ENCODE measurements at places on chromosomes 16 and 17.

GRCh38 chr17:50844117-50844700 lies 8.8 kb downstream of the WFIKKN2 start:
- H3K27me3 ChIP-seq = no peaks in the 10 kb centered on the region
- H3K36me3 ChIP-seq = no peaks in the 10 kb centered on the region
- no peak overlapping the region for H3K4me3 ChIP-seq
- DNase-seq = no peak
- no peaks in the 10 kb centered on the region for H3K4me1 ChIP-seq

DNA sequence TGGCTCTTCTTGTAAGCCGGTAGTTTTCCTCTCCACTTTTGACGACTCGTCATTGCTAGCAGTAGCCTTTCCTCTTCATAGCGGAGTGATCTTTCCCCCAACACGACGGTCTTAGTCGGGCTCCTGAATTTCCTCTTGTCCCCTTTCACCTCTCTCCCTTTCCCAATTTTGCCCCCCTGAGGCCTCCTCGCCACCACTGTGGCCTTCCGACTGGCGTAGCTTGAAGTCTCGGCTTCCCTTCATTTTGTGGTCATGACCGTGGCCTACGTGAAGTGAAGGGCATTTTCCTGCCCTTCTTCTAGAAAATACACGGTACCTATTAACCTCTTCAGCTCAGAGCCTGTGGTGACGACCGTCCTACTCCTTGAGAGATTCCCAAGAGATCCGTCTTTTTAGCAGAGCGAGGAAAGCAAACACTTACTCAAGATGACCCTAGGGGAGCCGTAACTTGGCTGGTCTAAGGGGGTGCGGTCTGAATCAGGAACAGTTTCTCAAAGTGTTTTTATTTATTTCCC lies 787 bp downstream of the PRKAR1A start:
- H3K27me3 ChIP-seq = no peaks in the 10 kb centered on the region
- peaks cover 7% of the 10 kb centered on the region for H3K4me1 ChIP-seq
- H3K27ac ChIP-seq = peak overlapping the region; percentile 94
- peaks cover 33% of the 10 kb centered on the region for H3K36me3 ChIP-seq
- DNase-seq = peak; percentile 37
- H3K4me3 ChIP-seq = peak overlapping the region; percentile 81

GRCh38 chr17:32520737-32521404 lies 34.1 kb downstream of the CDK5R1 start:
- DNase-seq = no peak
- H3K27me3 ChIP-seq = no peaks in the 10 kb centered on the region
- 0 out of 3 replicates have a peak, but pooled peaks cover 3% of the 10 kb centered on the region for H3K4me1 ChIP-seq
- H3K36me3 ChIP-seq = no peaks in the 10 kb centered on the region
- no peak overlapping the region for H3K4me3 ChIP-seq

DNA sequence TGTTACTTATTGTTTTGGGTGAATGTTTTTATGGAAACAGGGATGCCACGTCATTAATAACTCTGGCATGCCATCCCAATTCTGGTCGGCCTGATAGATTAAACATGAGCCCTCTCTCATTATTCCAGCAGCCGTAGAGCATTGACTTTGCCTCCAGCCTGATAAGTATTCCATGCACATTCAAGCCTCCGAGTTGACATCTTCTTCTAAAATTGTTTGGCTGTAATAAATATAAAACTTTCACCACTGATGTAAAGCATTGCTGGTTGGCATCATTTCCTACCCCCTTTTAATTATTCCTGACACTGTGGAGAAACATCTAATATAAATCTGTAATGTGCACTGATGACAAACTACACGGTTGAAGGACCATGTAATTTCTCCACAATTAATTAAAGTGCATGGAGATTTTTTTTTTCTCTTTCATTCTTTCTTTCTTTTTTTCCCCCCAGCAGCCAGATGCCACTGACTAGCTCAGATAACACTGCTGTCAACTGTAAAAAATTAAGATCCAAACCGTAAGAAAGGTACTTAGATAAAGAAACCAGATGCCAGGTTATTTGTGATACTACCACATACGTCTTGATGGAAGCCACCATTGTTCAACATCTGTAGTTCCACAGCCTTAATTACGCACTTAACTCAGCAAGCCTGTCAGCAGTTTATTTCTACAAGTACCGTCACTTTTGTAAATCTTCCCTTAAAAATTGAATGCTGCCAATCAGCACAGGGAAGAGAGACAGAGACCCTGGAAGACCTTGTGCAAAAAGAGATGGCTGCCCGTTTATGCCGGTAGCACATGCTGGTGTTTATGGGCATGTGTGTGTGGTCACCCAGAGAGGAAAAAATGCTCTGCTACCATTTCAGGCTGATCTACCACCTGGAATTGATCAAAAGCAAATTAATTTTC lies 237.7 kb downstream of the IRX3 start:
- H3K27ac ChIP-seq = no peak overlapping the region
- no peaks in the 10 kb centered on the region for H3K4me1 ChIP-seq
- H3K27me3 ChIP-seq = no peaks in the 10 kb centered on the region
- DNase-seq = no peak

DNA sequence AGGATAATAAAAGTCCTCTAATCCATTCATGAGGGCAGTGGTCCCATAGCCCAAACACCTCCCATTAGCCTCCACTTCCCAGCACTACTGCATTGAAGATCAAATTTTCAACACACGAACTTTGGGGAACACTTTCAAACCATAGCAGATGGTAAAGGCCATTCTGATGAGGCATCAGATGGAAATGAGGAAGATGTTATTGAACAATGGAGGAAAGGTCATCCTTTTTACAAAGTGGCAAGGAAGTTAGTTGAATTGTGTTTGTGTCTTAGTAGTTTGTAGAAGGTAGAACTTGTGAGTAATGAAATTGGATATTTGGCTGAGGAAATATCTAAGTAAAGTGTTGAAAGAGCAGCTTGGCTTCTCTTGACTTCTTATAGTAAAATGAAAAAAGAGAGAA lies 93.3 kb upstream of the NLRP1 start:
- H3K27me3 ChIP-seq = no peaks in the 10 kb centered on the region
- no peak overlapping the region for H3K27ac ChIP-seq
- no peak for DNase-seq
- no peaks in the 10 kb centered on the region for H3K36me3 ChIP-seq

- no peak overlapping the region for H3K27ac ChIP-seq
- peaks cover 82% of the 10 kb centered on the region for H3K27me3 ChIP-seq
These were observed 23.0 kb downstream of the JPH3 start for GRCh38 chr16:87625241-87625797.

GRCh38 chr16:3650631-3651265 lies 3.7 kb upstream of the DNASE1 start:
- H3K4me1 ChIP-seq = peaks cover 34% of the 10 kb centered on the region
- DNase-seq = no peak
- peaks cover 36% of the 10 kb centered on the region for H3K36me3 ChIP-seq
- H3K27ac ChIP-seq = no peak overlapping the region

DNA sequence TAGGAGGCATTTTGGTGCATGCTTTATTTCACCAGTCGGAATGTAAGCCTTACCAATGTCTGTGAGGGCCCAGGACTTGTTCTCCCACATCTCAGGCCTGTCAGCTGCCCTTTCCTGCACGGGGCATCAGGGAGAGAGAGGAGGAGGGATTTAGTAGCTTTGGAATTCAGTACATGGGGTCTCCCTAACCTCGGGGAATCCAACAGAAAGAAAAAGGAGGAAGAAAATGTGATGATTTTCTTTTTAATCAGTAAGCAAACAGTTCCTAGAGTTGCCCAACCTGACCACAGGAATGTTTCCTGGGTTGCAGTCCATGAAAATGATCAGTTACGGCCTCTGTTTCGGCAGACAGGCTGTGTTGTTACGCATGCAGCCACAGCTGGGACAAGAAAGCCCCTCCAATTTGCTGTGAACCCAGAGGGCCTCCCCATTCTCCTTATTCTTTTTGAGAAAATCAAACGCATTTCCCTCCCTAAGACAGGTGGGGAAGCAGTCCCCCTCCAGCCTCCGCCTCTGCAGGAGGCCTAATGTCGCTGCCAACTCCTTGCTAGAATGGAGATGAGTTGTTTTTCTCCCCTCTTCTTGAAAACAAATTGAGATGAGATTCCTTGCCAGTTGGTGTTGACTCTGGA lies 53.1 kb upstream of the TANGO6 start:
- no peaks in the 10 kb centered on the region for H3K27me3 ChIP-seq
- no peak overlapping the region for H3K4me3 ChIP-seq
- no peak for DNase-seq
- H3K4me1 ChIP-seq = no peaks in the 10 kb centered on the region
- H3K27ac ChIP-seq = no peak overlapping the region

GRCh38 chr16:51549836-51550235 lies 398.8 kb upstream of the SALL1 start:
- no peaks in the 10 kb centered on the region for H3K4me1 ChIP-seq
- H3K36me3 ChIP-seq = no peaks in the 10 kb centered on the region
- H3K27ac ChIP-seq = no peak overlapping the region

GRCh38 chr17:64243340-64243739 lies 19.7 kb downstream of the TEX2 start:
- no peak for DNase-seq
- H3K27ac ChIP-seq = no peak overlapping the region
- H3K4me1 ChIP-seq = peaks cover 16% of the 10 kb centered on the region
- H3K27me3 ChIP-seq = no peaks in the 10 kb centered on the region

GRCh38 chr17:33942414-33942813 lies 312.7 kb upstream of the CCL2 start:
- DNase-seq = peak; percentile 61
- H3K27ac ChIP-seq = no peak overlapping the region
- peaks cover 46% of the 10 kb centered on the region for H3K4me1 ChIP-seq
- no peak overlapping the region for H3K4me3 ChIP-seq
- no peaks in the 10 kb centered on the region for H3K36me3 ChIP-seq
- H3K27me3 ChIP-seq = no peaks in the 10 kb centered on the region

DNA sequence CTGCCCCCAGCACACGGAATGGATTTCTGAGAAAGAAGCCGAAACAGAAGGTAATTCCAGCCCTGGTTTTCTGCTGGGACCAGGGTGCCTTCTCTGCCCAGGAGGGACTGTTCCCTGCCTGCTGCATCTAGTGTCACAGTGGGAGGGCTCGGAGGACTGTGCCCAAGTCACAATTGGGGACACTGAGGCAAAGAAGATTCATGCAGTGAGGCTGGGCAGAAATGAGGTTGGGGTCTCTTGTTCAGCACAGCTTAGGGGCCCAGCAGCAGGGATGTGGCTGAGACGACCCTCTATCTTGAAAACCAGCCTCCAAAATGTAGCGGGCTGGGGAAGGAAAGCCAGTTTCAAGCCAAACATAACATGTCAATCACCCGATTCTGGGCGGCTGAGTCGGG lies 592 bp downstream of the IL21R start:
- no peaks in the 10 kb centered on the region for H3K36me3 ChIP-seq
- no peak for DNase-seq
- H3K27ac ChIP-seq = no peak overlapping the region
- no peak overlapping the region for H3K4me3 ChIP-seq
- H3K4me1 ChIP-seq = no peaks in the 10 kb centered on the region

DNA sequence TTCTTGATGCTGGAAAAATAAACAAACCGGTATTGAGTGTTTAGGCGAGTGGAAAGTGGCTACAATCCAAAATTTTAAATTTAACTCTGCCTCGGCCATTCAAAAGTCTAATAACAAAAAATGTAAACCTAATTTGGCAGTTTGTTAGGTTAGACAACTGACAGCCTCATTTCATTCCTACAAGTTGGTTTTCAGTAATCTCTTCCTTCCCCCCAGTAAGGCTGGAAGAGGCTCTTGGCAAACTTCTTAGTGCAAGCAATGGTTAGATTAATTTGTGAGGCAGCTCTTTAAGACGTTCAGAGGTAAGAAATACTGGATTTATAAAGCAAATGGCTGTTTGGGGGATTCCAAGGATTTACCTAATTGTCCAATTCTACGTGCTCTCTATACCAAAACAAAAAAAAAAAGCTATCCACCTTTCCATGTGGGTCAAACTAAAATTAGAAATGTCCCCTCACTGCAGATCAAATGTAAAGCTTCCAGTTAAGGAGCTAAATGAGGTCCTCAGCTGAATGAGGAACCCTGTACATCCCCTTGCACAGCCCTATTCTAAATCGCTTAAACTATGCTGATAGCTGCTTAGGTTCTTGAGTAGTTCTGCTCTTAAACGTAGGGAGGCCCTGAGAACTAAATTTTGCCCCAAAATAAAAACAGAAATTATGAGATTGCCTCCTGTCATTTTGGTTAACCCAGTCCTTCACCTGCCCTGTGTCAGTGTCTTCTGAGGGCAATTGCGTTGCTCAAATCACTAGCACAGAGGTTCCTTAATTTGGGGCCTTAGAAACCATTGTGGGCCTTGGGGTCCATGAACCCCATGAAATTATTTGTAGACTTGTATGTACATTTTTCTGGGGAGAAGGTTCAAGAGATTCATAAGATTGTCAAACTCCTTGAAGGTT lies 2.9 kb downstream of the HEXIM1 start:
- no peaks in the 10 kb centered on the region for H3K27me3 ChIP-seq
- no peak for DNase-seq
- H3K4me3 ChIP-seq = peak overlapping the region; percentile 69
- peak overlapping the region; percentile 86 for H3K27ac ChIP-seq
- peaks cover 26% of the 10 kb centered on the region for H3K4me1 ChIP-seq

- H3K4me3 ChIP-seq = peak overlapping the region; percentile 96
- DNase-seq = peak; percentile 85
- H3K36me3 ChIP-seq = peaks cover 44% of the 10 kb centered on the region
- H3K27ac ChIP-seq = peak overlapping the region; percentile 84
- H3K4me1 ChIP-seq = peaks cover 96% of the 10 kb centered on the region
- H3K27me3 ChIP-seq = no peaks in the 10 kb centered on the region
These were observed 685 bp downstream of the PAQR4 start for GRCh38 chr16:2969545-2970521.

DNA sequence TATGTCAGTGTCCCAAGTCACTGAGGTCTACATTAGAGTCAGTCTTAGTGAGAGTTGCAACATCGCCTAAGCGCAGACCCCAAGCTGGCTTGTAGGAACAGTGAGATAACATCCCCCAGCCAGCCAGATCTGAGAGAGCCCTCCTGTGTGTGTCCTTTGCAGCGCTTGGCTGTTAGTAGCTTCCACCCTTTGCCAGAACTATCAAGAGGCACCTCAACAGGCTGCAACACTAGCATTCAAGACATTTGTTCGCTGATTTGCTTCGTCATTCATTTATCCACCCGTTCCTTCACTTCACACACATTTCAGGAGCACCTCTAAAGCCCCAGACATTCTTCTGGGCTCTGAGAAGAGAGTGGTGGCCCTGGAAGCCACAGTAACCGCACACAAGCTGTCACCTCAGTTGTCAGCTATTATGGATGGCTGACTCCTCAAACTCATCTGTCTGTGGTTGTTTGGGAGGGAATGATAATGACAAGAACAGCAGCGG lies 289.6 kb downstream of the WWOX start:
- no peak overlapping the region for H3K4me3 ChIP-seq
- peak; percentile 21 for DNase-seq
- H3K27me3 ChIP-seq = no peaks in the 10 kb centered on the region
- no peaks in the 10 kb centered on the region for H3K4me1 ChIP-seq
- H3K27ac ChIP-seq = peak overlapping the region; percentile 19

DNA sequence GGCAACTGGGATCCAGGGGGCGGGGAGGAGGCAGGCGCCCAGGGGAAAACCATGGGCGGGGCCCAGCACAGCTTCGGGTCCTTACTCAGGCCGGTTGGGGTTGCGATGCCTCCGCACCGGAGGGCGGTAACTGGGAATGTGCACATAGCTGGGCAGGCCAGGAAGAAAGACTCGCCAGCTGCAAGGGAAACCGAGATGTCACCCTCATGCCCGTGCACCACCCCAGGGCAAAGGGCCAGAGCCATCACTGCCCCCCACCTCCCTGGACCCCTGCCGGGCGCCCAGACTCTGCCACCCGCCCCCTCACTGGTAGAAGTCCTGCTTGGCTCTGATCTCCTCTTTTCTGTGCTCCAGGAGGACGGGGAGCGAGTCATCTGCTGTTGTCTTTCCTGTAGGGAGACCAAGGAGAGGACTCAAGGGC lies 6.7 kb downstream of the ALOX12B start:
- H3K27ac ChIP-seq = no peak overlapping the region
- peaks cover 10% of the 10 kb centered on the region for H3K4me1 ChIP-seq
- DNase-seq = no peak

Data from K562 (cell line).